ENCODE measurements at places on chromosomes 13 and 19. TPM values are rescaled to one million over a fixed set of nuclear protein-coding genes. Genes with fewer than 3 reads are reported as not detected.

The C1QTNF9B gene
- not detected for total RNA-seq

The SPACA4 gene
- not detected for total RNA-seq

DNA sequence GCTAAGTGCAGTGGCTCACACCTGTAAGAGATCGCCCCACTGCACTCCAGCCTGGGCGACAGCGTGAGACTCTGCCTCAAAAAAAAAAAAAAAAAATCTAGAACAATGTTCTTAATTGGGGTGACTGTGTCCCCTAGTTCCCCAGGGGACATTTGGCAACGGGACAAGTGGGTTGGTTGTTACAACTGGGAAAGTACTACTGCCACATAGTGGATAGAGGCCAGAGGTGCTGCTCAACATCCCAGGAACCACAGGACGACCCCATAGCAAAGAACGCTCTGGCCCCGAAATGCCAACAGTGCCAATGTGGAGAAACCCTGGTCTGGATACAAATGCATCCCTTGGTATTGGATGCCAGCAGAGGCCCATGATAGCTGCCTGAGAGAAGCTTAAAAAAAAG lies 11.8 kb downstream of the NLRP12 start:
- DNase-seq = no peak

- DNase-seq = no peak
Observed at GRCh38 chr19:35347171-35347929, at the start of gene FFAR1. TSS of gene FFAR1 (plus strand) at chr19:35347902. CDS start at chr19:35351552, 3,650 bp downstream.

GRCh38 chr13:95298971-95299621 lies 2.2 kb downstream of the ABCC4 start:
- DNase-seq = peak; percentile 63

Measured in LHCN-M2 (cell line).